Activated CD4-positive, alpha-beta T cell treated with anti-CD3 and anti-CD28 coated beads, Interleukin-2, amount 10 ng/mL, durations not matched to agents 7 days and 5 days (primary cell): ENCODE measurements at places on chromosomes 4 and X.

GRCh38 chr4:140003876-140004548 lies 150.0 kb downstream of the MAML3 start:
- no peak for DNase-seq

GRCh38 chr4:20395160-20395773 lies 143.6 kb downstream of the SLIT2 start:
- DNase-seq, result peak; percentile 30

DNA sequence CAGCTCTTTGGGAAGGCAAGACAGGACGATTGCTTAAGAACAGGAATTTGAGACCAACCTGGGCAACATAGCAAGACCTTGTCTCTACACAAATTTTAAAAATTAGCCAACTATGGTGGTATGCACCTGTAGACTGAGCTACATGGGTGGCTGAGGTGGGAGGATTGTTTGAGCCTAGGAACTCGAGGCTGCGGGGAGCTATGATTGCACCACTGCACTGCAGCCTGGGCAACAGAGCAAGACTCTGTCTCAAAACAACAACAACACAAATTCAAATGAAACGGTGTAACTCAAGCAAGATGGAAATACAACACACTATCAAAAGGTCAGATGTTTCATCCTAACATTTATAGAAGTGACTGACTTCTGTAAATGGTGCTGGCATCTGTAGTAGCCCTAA lies 37.1 kb downstream of the XG start:
- DNase-seq, result no peak

DNA sequence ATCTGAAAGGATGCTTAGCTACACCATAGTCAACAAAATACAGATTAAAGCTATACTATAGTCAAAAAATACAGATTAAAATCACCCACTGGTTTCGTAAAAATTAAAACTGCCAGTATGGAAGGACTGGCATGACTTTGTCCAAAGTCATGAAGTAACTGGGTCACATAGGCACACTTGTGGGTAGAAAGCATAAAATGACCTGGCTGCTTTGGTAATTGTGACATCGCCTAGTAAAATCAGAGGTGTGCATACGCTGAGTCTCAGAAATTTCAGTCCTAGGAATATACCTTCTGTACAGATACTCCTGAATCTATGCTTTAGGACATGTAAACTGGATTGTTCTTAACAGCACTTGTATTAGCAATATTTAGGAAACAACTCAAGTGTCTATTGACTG lies 28.1 kb downstream of the CLNK start:
- DNase-seq, result no peak

DNA sequence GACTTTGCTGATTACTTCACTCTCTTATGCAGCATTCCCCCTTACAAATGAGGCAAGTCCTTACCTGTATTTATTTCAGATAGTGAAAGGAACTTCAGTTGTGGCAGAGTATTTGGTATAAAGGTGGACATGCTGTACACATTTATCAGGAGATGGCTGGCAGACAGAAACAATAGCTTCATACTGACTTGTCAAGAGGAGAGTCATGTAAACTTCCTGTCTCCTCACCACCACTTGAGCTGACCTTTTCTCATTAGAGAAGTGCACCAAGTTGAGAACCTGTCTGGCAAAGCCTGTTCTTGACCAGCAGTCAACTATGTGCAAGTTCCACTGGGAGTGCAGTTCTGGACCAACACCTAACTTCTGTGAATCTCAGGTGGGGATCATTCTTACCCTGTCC lies 80.8 kb downstream of the LARP1B start:
- no peak for DNase-seq

DNA sequence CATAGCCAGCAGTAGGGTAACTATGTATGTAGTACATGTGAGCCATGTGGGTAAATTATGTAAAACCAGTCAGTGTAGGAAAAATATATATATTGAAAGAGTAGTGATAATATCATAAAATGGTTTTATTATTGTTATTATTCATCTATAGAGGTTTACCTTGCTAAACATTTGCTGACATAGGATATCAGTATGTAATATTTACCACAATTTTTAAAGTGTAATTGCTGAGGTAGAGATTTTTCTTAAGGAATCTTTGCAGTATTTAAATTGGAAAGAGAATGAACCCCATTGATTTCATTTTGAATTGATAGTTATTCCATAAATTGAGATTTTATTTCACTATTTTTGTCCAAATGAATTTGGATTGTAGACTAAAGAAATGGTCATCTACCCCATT lies 27.1 kb downstream of the SLAIN2 start:
- DNase-seq, result no peak

- no peak for DNase-seq
Observed at GRCh38 chr4:161604516-161605300, 559.1 kb downstream of the FSTL5 start.

GRCh38 chr4:112251019-112251643 lies 19.5 kb downstream of the AP1AR start:
- no peak for DNase-seq

DNA sequence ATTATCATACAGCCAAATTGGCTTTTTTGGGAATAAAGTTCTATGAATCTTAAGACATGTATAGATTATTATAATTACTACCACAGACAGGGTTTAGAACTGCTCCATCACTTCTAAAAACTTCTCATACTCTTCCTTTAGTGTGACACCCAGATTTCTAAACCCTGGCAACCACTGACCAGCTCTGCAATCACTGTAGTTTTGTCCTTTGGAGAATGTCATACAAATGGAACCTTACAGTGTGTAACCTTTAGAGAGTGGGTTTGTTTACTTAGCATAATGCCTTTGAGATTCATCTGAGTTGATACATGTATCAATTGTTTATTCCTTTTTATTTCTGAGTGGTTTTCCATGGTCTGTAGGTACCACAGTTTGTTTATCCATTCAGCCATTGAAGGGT lies 95.0 kb downstream of the TMEM164 start:
- DNase-seq, result no peak

- no peak for DNase-seq
Observed at GRCh38 chr4:55996646-55997045, 47.9 kb downstream of the CEP135 start.

GRCh38 chr4:123616951-123617461 lies 220.4 kb downstream of the SPRY1 start:
- peak; percentile 46 for DNase-seq

DNA sequence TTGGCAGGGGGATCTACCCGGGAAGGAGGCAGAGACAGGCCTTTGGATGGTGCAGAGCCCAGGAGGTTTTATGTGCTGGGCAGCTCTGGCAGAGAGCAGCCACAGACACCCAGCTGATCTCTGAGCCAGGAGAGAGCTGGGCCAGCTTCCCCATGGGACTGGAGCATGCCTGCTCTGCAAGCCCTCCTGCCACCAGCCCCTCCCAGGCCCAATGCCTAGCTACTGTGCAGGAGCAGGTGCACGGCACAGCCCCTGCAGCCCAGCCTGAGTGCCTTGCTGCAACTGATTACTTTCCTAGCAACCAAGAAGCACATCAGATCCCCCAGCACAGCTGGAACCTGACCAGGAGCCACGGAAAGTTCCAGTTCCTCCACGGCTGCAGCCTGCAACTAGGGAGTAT lies 57.8 kb upstream of the BEND2 start:
- DNase-seq, result no peak
